ENCODE measurements at places on chromosomes 5 and 9.

DNA sequence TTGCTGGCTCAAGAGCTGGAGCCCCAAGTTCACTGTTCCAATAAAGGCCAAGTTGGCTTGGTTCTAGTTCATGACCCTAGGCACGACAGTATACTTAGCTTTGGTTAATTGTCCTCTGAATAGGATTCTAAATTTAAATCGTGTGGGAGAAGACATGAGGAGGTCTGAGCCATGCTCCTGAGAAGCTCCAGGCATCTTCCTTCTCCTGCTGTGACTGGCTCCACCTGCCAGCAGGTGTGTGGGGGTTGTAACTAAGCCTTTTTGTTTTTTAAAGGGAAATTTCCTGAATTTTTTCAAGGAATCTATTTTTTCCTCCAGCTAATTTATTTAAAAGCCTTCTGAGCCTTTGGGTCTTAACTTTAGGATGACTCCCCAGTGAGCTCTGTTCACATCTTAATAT is 20.2 kb upstream of the TRIM36 start:
- no peak for DNase-seq

GRCh38 chr5:135606431-135606830 is 27.6 kb upstream of the CXCL14 start:
- DNase-seq, result no peak

DNA sequence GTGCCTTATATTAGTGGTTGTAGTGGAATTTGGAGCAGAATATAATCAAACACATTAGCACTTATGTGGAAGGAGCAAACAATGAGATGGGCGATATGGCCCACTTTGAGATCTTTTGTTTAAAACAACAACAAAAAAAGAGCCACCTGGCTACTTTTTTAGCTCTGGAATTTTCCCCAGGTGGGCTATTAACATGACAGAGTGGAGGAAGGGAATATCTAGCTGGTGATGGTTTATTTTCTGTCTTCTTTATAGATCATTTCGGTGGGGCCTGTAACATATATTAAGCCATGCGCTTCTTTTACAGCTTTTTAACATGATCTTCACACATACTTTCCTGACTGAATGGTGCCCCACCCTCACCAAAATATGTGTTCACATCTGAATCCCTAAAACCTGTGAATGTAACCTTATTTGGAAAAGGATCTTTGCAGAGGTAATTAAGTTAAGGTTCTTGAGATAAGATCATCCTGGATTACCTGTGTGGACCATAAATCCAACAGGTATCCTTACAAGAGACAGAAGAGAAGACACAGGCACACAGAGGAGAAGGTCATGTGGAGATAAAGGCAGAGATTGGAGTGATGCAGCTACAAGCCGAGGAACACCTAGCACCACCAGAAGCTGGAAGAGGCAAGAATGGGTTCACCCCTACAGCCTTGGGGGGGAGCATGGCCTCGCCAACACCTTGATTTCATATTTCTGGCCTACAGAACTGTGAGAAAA is 16.6 kb upstream of the ENTREP1 start:
- DNase-seq, result no peak

- no peak for DNase-seq
Measured at GRCh38 chr9:8419596-8420275, 620.2 kb upstream of the DMAC1 start.

DNA sequence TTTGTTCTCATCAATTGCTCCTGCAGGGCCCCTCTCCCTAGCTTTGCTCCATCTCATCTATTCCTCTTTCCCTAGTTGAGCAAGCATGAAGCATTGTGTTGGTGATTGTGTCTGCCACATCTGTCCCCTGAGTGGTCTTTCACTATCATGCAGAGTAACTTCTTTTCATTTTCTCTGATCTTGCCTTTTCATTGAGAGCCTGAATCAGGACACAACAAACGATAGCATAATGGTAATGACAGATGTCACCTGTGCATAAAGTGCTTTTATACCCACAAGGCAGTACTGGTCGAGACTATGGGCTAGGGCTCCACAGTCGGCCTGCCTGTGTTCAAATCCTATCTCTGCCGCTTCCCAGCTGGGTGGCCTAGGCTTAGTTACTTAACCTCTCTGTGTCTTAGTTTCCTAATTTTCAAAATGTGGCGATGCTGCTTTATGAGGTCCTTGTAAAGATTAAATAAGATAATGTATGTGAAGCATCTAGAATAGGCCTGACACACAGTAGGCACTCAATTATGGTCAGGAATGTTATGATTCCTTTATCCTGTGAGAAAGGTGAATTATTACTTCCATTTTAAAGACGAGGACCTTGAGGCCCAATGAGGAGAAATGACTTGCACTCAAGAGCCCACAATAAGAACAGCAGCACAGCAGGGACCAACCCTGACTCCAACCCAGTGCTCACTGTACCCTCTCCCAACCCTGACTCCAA is 137.1 kb upstream of the ZNF618 start:
- DNase-seq, result no peak

DNA sequence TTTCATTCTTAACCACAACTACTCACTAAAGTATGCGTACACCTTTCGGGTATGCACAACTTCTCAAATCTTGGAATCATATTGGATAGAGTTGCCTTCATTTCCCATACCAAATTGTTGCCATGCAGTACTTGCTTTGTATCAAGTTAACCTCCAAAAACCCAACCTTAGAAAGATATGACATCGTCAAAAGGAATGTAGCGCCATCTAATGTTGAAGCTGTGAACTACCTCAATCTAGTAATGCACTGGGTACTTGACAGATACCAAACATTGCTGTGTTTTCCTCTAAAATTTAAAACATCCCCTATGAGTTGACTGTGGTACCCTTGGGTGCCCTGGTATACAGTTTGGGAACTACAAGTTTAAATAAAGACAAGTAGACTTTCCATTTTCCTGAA is 318.4 kb downstream of the ARL15 start:
- DNase-seq, result no peak

- DNase-seq, result no peak
Measured at GRCh38 chr5:135343413-135343812, 55.6 kb downstream of the MACROH2A1 start.

DNA sequence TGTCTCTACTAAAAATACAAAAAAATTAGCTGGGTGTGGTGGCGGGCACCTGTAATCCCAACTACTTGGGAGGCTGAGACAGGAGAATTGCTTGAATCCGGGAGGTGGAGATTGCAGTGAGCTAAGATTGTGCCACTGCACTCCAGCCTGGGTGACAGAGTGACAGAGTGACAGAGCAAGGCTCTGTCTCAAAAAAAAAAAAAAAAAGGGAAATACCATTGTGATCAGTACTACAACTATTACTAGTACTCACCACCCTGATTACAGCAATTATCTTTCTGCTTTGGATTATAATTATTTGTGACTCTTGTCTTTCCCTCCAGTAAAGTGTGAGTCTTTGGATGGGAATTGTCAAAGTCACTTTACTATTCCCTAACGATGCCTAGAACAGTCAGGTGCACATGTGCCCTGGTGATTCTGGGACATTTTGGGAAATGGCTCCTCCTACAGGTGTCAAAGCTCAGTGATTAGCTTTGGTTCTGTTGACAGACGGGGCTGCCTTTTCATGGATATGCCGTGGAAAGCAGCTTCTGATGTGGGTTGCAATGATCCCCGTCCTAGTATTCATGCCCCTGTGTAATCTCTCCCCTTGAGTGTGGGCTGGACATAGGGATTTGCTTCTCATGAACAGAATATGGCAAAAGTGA is 31.8 kb upstream of the FRRS1L start:
- DNase-seq, result no peak

- DNase-seq, result no peak
Measured at GRCh38 chr5:135008556-135008955, 25.5 kb downstream of the PITX1 start.

DNA sequence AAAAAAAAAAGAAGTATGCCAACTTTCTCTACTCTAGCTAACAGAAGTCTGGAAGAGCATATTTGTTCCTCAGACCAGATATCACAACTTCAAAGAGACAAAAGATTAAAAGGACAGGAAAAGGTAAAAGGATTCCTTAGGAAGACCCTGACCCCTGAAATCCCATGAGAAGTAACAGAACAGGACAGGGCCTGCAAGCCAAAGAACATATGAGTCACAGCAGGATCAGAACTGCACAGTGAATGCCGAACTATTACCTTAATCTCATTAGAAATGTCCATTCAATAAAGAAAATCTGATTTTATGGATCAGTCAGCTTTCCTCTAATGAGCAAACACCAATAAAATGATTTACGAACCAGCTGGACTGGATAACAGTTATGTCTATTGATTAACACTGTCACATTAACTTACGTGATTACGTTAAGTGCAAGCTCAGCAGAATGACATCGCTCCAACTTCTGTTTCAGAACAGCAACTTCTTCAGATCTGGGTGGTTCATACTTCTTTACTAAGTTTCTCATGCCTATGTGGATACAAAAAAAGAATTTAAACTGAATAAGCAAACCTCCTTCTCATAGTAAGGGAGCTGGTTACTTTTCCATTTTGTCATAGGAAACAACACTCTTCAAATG is 13.6 kb downstream of the CCNH start:
- DNase-seq, result no peak

DNA sequence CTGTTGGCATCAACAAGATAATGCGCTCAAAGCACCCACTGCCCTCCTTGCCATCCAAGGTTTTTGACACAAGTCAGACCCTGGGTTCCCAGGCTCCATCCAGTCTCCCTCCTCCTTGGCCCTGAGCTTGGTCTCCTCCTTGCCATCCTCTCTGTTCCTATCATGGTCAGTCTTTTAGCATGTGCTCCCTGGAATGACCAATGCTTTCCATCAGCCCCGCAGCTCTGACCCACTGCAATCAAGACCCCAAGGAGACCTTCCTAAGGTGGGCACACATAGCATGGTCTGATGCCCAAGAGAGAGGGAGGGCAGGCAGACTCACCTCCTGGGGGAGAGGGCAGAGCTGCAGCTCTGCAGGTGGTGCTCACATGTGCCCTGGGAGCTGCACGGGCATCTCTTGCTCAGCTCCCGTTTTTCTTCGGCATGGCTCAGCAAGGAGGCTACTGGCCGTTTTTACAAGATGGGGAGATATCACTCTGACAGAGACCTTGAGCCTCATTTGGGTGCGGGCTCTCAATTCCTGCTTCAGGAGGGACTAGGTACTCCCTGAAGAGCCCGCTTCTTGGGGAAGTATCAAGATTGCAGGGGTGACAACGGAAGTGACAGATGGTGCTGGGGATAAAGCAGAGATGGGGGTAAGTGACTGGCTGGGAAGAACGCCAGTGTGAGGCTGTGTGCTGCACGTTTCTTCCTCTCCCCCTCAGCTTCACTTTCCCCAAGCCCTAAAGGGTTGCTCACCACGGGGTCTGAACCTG is 3.3 kb downstream of the SEPTIN8 start:
- no peak for DNase-seq

DNA sequence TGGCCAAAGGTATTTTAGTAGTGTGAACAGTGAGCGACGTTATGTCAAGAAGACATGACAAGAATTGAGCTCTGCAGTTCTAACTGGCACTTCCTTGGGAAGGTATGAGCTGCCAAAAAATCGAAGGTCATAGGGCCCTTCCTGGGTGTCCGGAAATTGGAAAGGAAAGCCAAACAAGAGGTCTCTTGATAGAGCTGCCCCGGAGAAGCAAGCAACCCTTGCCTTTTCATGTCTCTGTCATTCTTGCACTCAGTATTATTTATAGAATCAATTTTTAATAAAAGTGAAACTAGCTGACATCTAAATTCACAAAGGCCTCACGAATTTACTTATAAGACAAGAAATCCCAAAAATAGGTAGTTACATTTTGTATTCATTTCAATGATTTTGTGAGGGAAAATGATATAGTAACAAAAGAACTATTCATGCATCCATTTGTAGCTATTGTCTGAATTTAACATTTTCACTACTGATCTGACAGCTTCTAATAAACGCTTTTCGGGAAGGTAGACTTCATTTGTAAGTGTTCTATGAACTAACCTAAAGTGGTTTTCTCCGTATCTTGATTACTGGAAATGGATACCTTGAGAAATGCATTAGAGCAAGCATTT is 113.8 kb upstream of the VCAN start:
- no peak for DNase-seq

DNA sequence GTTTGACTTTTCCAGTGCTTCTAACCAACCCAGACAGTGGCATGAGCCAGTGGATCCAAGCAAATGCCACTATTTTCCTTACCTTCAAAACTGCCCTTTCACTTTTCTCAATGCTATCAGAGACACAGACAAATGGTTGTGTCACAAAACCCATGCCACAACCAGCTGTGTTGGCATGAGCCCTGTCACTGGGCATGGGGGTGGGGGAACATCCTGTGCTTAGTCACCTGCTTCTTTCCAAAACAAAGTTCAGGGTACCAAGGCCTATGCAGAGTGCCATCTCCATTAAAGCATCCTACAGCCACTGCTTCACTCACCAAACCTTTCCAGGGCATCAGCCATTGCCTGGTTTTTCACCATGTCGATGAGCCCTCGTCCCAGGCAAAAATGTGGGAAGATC is 30.1 kb downstream of the NIPSNAP3B start:
- DNase-seq, result no peak

DNA sequence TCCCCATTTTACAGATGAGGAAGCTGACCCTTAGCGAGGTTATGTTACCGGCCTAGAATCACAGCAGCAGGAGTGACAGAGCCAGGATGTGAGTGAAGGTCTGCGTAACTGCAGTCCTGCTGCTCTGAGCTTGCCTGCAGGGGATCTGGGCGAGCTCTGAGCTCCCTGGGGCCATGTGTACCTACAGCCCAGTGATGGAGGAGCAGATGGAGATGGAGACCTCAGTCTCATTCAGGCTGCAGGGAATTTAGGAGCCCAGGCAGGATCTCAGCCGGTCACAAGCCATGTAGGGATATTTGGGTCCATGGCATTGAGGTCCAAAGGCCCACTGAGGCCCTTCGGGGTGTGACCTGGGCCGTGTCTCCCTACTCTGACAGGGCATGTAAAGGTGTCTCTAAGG is 170.6 kb downstream of the CACNA1B start:
- DNase-seq, result no peak

DNA sequence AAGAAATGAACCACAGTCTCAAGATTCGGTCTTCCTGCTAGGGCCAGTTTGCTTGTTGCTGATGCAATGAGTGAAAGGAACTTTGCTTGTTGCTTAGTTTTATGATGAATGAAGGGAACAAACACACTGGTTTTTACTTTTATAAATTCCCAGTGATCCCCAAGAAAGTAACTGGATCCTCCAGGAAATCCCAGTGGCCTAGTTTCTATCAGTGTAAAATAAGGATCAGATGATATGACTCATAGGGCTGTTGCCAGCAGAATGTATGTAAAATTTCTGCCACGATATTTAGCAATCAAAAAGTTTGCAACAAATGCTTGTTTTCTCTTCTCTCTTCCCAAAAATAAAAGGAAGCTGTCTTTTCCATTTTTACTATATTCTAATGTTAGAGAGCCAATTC is 160.1 kb upstream of the CDKN2B start:
- no peak for DNase-seq

GRCh38 chr9:19405771-19406170 is 3.0 kb upstream of the ACER2 start:
- DNase-seq, result no peak

GRCh38 chr9:2215921-2216441 is 200.8 kb downstream of the SMARCA2 start:
- no peak for DNase-seq

DNA sequence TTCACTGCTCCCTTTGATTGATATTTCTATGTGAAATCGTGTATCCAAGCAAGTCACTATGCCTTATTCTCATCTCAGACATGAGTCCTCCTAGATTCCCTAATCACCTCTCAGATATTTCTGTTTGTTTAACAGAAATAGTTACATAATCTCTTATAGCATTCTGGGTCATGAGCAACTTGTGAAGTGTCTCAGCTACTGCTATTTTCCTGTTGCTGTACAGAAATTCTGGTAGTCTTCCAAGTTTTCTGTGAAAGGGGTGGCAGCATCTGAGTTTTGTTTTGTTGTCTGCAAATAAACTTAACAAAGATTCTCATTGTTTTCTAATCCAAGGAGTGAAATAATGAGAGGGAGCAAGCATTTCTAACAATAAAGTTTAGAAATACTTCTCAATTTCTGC is 256.9 kb upstream of the ST8SIA4 start:
- no peak for DNase-seq
